ENCODE measurements at places on chromosomes 3 and 15.

DNA sequence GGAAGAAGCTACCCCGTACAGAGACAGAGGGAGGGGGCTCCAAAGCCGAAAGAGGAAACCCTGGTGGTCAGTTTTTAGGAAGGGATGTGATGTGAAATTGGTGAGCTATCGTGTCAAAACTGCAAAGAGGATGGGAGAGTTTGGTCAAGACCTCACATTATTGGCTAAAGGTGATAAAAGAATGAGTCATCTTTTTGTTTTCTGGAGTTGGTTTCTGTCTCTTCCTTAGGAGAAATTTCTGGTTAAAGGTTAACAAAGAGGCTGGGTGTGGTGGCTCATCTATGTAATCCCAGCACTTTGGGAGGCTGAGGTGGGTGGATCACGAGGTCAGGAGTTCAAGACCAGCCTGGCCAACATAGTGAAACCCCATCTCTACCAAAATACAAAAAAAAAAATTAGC, 217.8 kb upstream of the CBLB start:
- no peak for DNase-seq

- no peak for DNase-seq
Measured at GRCh38 chr3:192545333-192545732, 182.0 kb downstream of the FGF12 start.

DNA sequence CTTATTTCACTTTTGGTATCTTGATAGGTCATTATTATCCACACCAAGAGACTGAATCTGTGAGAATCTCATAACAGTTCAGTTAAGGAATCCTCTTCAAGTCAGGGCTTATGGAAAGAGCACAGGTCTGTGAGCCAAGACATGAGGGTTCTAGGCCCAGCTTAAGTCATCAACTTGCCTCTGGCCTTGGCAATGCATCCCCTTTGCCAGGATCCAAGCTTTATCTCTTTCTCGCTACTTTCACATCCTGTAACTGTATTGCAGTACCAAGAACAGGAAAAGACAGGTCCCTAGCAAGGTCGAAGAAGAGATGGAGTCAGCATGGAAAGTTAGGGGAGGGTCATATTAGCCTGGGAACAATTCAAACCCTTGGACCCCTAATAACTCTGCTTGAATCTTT, 13.5 kb upstream of the APOD start:
- no peak for DNase-seq

GRCh38 chr3:149618151-149619123, 39.4 kb downstream of the WWTR1 start:
- no peak for DNase-seq

DNA sequence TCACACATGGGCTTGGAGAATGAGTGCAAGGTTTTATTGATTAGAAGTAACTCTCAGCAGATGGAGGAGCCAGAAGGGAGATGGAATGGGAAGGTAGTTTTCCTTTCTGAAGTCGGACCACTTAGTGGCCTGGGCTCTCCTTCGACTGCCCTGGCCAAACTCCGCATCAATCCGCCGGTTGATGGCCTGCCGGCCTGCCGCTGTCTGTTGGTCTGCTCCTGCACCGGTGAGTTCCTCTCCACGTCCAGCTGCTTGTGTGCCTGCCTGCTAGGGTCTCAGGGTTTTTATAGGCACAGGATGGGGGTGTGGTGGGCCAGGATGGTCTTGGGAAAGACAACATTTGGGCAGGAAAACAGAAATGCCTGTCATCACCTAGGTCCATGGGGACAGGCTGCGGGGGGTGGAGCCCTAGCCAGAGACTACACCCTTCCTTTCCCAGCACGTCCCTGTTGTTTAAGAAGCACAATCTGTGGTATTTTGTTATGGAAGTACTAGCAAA, 837.0 kb downstream of the PDCD6IP start:
- no peak for DNase-seq

DNA sequence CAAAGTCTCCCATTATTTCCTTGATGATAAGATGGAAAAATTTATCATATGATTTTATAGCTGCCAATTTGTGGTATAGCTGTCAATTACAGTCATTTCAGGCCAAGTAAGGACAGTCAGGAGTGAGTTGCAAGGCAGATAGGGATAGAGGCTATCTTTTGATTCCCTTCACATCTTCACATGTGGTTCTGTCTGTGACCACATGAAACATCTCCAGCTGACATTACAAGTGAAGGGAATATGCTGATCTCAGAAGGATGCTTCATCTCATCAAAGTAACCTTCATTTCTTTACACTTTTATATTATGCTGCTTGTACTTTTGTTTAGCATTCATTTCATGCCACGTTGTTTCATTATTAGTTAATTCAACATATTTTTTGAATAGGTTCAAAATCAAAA, 136.9 kb upstream of the CFAP20DC start:
- DNase-seq = no peak

DNA sequence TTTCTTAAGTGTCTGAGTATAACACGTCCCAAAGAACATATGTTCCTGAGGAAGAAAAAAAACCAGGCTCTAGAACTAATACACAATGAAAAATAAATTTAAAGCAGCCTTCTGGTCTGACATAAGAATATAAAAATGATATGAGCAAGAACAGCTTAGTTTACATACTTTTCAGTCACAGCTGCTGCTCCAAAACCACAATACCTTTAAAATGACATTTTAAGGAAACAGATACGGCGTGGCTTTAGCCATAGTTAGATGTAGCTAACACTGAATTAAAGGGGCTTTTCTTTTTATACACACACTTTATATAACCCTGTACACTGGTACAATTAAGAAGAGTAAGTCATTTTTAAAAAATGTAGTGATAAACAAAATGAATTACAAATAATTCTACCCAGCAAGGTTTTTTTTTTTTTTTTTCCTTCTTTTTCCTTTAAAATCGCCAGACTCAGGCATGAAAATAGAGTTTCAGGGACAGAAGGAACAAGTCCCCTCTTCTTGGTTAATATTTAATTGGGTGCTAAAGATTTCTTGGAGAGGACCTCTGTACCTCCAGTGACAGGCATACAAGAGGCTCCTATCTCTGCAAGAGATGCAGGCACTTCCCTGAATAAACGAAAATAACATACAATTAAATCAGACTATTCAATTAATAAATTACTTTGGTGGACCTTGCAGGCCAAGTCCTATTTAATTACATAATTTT, 265.6 kb downstream of the FOXP1 start:
- no peak for DNase-seq

DNA sequence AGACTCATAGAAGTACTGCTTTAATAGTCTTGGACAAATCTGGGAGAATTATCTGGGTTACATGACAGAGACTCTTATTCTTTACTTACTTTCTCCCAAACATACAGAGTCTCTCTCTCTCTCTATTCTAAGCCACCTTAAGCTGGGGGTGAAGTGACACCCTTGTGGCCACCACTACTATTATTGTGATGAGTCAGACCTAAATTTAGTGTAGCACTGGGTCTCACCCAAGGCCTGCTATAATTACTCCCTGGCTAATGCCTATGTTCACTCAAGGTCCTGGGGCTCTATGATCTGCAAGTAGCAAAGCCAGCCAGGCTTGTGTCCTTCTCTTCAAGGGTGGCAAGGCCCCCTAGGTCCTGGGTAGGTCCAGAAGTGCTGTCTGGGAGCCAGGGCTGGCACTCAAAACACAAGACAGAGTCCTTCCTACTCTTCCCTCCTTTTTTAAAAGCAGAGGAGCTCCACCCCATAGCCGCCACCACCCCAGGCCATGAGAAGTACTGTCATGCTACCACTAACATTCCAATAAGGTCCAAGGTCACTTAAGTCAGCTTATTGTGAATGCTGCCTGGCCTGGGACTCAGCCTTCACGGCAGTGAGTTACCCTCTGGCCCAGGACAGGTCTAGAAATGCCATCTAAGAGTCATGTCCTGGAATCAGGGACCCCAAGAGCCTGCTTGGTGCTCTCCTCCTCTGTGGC, 183.6 kb downstream of the POLQ start:
- DNase-seq = no peak

GRCh38 chr3:165768680-165769079, 68.5 kb downstream of the BCHE start:
- no peak for DNase-seq

DNA sequence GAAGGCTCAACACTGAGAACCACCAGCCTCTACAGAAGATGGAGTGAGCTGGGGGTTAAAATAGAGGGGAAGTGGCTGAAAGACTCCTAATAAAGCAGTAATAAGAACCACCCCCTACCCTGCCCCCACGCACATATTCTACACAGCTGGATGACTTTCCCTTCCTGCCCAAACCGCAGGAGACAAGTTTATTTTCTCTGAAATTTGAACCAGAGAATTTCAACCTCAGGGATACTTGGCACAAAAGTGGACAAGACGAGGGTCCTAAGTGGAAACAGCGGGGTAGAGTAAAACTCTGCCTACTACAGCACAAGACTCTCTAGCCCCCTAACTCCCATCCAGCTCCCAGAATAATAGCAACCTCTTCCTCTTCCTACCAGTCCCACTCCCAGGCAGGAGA, 28.4 kb downstream of the USF3 start:
- DNase-seq = no peak

DNA sequence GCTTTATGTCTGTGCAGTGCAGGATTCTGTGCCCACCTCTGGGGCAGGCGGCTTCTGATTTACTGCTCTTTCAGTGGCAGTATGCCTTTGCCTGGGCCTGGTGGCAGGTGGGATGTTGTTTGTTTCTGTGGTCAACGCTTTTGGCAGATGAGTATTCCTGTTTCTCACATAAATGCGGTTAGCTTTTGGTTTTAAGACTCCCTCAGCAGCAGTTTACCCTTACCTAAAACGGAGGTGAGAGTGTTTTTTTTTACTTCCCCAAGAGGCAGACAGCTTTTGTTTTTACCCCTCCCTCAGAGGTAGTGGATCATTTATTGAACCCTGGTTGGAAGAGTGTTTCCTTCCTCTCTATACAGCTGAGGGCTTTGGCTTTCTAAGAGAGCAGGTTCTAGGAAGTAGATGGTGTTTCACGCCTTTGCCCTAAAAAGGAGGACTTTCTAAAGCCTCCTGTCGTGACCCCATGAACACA, 134.1 kb upstream of the PLSCR5 start:
- no peak for DNase-seq

- DNase-seq = no peak
Measured at GRCh38 chr15:43911235-43911781, 84.5 kb downstream of the WDR76 start.

- no peak for DNase-seq
Measured at GRCh38 chr15:41996921-41997592, 23.8 kb downstream of the PLA2G4E start.

DNA sequence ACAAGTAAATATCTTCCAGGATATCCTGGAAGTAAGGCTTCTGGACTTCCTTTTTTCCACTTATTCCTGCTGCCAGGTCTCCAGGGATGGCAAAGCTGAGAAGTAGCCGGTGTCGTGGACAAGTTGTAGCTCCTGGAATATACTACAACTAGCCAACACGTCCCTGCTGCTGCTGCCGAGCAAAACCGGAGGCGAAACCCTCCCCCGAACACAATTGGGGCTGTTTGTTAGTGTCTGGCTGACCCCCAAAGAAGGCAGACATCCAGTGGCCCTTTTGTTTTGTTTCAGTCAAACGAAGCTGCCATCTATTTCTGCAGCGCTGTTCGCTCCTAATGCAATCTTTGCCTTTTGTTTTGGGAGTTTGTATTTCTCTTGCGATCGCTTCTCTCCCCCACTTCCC, 45.3 kb upstream of the EIF5A2 start:
- no peak for DNase-seq

GRCh38 chr3:184275381-184275701, 481 bp upstream of the ECE2 start:
- no peak for DNase-seq

DNA sequence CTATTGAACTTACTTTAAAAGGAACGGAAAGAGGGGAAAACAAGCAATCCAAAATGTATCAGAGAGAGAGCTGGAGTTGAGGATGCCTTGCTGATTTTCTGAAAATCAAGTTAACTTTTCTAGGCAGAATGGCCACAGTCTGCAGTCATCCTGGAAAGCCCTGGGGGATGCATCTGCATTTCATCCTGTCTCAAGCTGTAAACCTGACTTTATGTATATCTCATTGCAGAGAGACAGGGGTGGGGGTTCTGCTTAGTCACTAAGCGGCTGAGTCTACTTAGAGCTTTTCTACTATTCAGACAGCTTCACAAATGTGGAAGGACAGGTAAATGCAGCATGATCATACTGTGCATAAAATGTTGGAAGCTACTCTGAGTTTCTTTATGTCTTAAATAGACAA, 41.4 kb downstream of the MRPS25 start:
- no peak for DNase-seq

GRCh38 chr3:126100634-126101301, 16.8 kb upstream of the SLC41A3 start:
- no peak for DNase-seq

DNA sequence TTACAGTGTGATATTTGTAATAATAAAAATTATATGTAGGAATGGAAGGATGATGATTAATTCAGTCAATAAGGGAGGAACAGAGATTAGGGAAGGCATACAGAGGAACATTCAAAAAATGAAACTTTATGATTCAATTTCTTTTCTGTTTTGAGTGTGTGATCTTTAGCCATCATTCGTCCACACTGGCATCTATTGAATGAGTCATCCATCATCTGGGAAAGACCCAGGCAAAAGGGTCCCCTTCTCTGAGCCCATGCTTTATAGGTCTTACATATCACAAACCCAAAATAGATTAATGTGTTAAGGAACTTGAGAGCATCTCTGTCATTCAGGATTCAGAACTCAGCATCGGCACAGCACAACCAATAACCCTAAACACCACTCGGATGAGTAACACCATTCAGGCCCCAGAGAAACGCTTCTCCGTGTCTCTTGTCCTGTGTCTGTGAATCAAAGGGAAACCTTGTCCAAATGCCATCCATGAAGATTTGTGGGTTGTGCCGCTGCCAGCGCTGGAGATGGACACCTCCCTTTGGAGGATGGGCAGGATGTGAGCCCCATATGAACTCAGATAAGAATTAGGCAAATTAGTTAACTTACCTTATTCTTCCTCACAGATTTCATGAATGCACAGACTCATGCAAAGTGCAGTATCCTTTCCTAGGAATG, 21.7 kb upstream of the TPM1 start:
- no peak for DNase-seq

- no peak for DNase-seq
Measured at GRCh38 chr15:70054366-70054765, 43.4 kb downstream of the TLE3 start.

- no peak for DNase-seq
Measured at GRCh38 chr15:79431636-79432344, at the start of gene MINAR1. Gene MINAR1, plus strand, starts transcription at chr15:79432336. Its CDS starts 23,812 bp downstream, at chr15:79456148.

- DNase-seq = no peak
Measured at GRCh38 chr3:72794079-72794478, 54.2 kb downstream of the SHQ1 start.

- peak; percentile 17 for DNase-seq
Measured at GRCh38 chr15:96345560-96346399, 15.3 kb downstream of the NR2F2 start.

- DNase-seq = no peak
Measured at GRCh38 chr3:86996261-86996955, 5.5 kb upstream of the VGLL3 start.

GRCh38 chr15:42845581-42845980, 75.0 kb downstream of the TTBK2 start:
- no peak for DNase-seq

- DNase-seq = no peak
Measured at GRCh38 chr15:56770173-56770572, 36.9 kb upstream of the ZNF280D start.

DNA sequence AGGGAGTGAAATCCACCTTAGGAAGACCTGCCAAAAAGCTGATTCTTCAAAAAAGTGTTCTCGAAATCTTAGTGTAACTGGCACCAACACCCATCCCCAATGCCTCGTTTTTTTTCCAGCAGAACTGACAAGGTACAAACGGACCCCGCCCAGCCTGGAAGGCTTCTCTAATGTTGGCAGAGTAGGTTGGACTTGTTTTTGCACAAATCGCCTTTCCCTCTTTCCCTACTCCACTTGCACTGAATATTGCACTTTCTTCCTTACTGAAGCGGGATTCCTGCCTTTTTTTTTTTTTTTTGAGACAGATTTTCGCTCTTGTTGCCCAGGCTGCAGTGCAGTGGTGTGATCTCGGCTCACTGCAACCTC, 544 bp upstream of the TIMMDC1 start:
- no peak for DNase-seq

Measured in cerebellar nuclear complex (tissue), 1 donor.